Posterior cingulate gyrus (tissue), 11 donors: ENCODE measurements at places on chromosomes 11 and 22.

DNA sequence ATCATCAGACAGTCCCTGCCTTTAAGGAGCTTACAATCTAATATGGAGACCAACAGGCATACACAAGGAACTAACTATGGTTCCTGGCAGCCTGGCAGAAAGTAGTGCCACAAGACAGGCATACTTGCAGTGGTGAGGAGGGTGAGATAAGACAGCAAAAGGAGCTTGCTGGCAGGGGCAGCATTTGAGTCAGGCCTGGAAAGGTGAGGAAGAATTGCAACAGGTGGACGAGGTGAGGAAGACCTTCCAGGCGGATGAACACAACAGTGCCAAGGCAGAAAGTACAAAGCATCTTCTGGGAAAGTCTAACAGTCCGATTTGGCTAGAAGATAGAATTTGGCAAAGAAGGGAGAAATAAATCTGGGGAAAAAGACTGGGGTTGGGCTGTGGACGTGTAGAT is 4.3 kb downstream of the DNAL4 start:
- no peak for DNase-seq

GRCh38 chr22:27146866-27147633 is 489.7 kb downstream of the MIAT start:
- no peak for DNase-seq

DNA sequence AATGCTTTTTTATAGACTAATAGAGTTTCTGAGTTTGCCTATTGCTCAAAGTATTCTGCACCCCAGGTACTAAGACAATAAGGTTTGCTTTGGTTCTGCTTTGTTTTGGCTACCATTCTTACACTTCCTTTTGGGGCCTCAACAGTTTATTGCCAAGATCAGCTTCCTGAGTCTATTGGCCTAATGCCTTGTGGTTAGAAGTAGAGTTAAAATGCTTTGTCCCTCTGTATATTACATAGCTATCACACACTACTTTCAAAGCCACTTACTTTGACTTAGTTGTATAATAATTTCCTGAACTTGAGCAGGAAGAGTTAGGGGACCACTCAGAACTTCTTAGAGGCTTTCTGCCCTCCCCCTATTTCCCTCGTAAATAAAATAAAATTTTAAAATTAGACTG is 96.5 kb downstream of the DLG2 start:
- DNase-seq, result no peak

GRCh38 chr22:35150183-35151107 is 84.5 kb downstream of the ISX start:
- DNase-seq, result peak; percentile 73

DNA sequence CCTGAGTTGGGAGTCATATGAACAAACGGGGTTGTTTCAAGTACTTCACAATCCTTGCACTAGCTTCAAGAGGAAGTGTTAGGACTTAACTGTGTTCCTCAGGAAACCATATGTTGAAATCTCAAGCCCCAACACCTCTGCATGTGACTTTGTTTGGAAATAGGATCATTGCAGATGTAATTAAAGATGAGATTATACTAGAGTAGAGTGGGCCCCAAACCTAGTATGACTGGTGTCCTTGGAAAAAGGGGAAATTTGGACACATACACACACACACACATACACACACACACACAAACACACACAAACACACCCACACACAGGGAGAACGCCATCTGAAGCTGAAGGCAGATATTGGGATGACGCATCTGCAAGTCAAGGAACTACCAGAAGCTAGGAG is 6.4 kb upstream of the CEP295 start:
- DNase-seq, result no peak

GRCh38 chr11:15769203-15769602 is 587.1 kb downstream of the SOX6 start:
- no peak for DNase-seq

DNA sequence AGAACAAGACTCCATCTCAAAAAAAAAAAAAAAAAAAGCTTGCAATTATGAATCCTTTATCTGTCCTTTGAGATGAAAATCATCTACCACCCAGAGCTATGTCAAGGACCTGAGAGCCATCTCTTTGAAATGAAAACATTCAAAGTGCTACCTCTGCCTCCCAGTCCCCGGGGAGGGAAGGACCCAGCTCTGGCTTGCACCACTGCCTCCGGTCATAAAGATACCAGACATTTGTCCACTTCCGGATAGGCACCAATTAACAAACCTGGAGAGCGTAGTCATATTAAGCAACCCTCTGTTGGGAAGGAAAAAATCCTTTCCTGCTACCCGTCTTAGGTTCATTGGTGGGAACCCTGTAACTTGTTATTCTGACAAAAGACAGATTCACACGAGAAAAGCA is 98.6 kb downstream of the ARHGAP8 start:
- no peak for DNase-seq

GRCh38 chr11:96168623-96169022 is 174.4 kb downstream of the MAML2 start:
- DNase-seq, result no peak

DNA sequence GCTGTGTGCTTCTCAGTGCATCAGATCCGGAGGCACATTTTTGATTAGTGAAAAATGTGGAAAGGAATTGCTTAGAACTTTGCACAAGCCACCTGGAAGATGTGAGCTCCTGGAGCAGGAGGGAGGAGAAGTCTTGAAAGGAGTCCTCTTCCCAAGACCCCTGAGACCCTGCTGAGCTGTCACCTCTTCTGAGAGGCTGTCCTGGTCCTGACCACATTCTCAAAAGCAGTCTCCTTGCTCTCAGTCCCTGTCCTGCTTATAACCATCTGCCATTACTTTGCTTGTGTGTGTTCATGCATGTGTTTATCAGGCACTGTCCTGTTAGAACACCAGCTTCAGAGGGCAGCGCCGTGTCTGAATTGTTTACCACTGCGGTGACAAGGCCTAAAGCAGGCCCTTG is 86.5 kb downstream of the BCR start:
- DNase-seq, result no peak

GRCh38 chr22:22214819-22215329 is 29.7 kb upstream of the VPREB1 start:
- DNase-seq, result no peak

GRCh38 chr11:86134580-86135318 is 65.9 kb upstream of the PICALM start:
- no peak for DNase-seq

- DNase-seq, result no peak
Observed at GRCh38 chr22:39818094-39818493, 75.5 kb downstream of the ENTHD1 start.

- no peak for DNase-seq
Observed at GRCh38 chr11:59152312-59152951, 9.8 kb downstream of the FAM111A start.

DNA sequence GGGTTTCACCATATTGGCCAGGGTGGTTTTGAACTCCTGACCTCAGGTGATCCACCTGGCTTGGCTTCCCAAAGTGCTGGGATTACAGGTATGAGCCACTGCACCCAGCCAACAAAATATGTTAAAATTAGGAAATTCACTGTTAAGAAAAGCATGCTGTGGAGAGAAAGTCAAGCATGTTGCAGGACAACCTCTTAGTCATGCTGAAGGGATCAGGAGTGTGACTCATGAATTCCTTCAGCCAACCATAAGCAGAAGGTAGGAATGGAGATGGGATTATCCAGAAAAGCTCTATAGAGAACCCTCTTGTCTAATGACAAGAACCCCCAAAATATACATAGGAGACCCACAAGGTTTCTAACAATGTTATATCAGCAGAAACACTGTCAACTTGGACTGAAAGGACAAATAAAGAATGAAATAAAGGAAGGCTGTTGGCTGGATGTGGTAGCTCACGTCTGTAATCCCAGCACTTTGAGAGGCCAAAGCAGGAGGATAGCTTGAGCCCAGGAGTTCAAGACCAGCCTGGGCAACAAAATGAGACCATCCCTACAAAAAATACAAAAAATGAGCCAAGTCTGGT is 16.0 kb downstream of the MRTFA start:
- no peak for DNase-seq

DNA sequence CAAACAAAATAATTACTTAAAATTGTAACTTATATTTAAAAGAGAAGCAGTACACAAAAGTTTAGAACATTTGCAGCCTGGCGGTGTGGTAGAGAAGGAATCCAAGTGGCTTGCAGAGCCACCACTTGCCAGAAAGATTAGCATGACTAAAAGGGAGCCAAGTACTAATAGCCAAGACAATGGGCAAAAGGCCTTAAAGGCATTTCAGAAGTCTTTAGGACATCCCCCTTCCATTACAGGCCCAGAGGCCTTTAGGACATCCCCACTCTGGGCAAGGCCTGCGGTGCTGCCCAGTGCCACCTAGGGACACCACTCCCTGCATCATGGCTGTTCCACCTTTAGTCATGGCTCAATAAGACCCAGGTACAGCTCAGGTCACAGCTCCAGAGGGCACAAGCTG is 32.4 kb downstream of the TMEM225 start:
- no peak for DNase-seq

DNA sequence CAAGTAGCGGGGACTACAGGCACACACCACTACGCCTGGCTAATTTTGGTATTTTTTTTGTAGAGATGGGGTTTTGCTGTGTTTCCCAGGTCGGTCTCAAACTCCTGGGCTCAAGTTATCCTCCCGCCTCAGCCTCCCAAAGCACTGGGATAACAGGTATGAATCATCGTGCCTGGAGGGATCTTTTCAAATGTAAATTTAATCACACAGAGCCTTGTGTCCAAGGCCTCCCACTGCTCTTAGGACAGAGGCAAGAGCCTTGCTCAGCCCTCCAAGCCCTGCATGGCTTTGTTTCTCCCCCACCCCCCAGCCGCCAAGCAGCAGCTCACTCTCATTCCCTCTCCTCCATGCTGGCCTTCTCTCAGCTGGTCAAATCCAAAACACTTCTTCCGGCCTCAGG is 75.3 kb upstream of the CREB3L1 start:
- no peak for DNase-seq

DNA sequence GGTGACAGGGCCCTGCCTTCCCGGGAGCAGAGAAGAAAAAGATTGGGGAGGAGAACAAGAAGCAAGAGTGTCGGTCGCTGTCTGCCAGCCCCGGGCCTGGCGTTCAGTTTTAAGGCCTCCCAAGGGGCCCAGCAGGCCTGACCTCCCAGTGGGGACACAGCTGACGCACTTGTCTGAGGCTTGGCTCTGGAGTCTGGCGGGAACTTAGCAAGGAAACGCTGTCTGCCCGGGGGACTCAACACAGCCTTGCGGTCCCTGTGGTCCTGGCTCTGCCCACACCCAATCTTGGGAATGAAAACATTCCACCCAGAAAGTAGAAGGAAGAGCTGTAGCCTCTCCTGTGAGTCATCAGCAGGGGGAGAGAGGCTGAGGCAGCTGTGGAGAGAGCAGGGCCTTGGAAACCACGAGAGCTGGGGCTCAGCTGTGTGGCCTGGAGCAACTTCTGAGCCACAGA is 54.4 kb downstream of the TRAF6 start:
- DNase-seq, result peak; percentile 87

DNA sequence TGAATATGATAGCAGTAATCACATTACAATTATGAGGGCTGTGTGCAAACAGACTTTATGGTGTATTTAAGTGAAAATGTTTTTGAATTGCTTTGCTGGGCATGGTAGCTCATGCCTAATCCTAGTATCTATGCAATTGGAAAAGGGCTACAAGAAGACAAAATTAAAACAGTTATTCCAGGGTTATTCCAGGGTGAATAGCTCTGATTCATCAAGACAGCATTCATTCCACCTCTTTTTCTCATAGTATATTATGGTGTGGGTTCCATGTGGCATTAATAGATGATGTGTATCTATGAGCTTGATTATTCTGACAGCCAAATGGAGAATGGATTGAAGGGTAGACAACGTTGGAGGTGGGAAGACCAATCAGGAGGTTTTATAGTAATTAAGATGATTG is 12.1 kb upstream of the SIDT2 start:
- no peak for DNase-seq

- no peak for DNase-seq
Observed at GRCh38 chr11:122422682-122423081, 232.8 kb upstream of the UBASH3B start.

GRCh38 chr11:110311783-110312579 is 15.6 kb upstream of the RDX start:
- DNase-seq, result no peak

DNA sequence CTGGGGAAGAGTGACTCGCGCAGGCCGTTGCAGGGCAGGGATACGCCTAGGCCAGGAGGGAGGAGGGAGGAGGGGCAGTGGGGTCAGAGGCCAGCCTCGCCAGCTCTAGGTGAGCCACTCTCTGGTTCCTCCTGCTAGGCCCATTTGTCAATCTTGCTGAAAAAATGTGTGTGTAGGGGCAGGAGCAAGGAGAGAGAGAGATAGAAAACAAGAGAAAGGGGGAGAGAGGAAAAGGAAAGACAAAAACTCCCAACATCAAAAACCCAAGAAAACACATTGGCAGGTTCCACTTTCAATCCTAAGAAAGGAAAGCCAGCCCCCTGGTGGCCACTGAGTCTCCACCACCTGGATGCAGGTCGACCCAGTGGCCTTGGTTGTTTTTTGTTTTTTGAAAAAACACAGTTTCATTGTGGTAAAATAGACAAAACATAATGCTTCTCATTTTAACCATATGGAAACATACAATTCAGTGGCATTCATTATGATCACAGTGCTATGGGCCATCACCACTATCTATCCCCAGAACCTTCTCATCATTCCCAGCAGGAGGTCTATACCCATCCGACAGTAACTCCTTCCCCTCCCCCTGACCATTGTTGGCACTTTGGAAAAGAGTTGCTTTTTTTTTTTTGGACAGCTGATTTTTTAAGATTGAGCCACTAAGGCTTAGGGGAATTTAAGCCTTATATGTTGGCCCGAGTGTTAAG is 10.9 kb downstream of the OMP start:
- peak; percentile 50 for DNase-seq

- no peak for DNase-seq
Observed at GRCh38 chr11:94117871-94118270, 10.8 kb upstream of the PANX1 start.

DNA sequence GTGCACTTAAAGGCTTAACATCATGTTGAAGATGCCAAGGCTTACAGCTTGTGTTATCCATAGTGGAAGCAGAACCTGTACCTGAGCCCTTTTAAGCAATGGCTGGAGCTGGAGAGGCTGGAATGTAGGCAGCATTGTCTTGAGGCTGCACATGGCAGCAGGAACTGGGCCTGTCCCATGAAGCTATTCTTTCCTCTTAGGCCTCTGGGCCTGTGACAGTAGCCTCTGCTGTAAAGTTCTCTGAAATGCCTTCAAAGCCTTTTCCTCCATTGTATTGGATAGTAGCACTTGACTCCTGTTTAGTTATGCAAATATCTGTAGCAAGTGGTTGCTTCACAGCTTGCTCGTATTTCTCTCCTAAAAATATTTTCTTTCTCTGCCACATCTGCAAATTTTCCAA is 127.4 kb upstream of the ANO5 start:
- no peak for DNase-seq

- DNase-seq, result no peak
Observed at GRCh38 chr11:42170601-42171000, 711.1 kb upstream of the LRRC4C start.

DNA sequence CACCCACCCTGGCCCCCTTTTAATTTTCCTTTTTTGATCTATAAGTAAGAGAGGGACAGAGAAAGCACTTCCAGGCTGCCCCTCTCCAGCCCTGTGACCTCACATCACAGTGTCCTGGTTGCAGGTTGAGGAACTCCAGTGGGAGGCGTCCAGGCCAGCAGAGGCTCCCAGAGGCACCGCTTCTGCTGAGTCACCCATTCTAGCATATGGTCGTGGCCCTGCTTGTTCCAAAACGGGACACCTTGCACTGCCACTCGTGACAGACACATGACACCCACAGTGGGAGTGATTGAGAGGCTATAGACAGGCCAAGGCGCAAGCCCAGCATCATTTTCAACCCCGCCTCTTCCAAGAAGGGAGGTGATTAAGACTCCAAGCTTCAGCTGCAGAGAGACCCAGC is 16.0 kb upstream of the TMPRSS4 start:
- no peak for DNase-seq

- DNase-seq, result no peak
Observed at GRCh38 chr11:1830322-1831223, 4.2 kb upstream of the SYT8 start.
